ENCODE measurements at places on chromosomes 5 and 9.

GRCh38 chr9:98656511-98656910 is 52.2 kb downstream of the GABBR2 start:
- no peak for DNase-seq

DNA sequence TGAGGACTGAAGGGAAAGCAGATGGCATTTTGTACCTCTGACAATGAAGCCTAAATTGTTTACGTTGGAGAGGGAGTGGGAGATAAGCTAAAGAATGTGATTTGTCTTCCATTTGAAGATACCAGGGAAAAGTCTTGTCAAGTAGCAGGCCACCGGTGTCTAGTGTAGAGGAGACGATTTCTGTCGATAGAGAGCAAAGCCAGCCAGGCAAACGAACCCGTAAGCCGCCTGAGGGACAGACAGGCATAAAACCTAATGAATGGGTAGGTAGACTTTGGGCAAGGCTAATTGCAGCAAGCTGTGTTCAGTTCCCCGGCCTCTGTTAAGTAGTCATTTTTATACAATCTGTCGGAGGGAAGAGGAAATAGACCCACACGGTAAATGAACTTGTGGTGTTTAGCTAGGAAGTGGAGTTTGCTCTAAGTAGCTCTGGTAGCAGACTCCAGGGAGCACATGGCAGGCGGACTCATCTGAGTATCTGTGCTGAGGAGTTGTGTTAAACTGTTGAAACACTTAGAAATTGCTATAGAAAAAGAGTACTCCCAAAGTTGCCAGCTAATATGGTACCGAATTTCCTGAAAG is 28.8 kb downstream of the SMARCA2 start:
- no peak for DNase-seq

- DNase-seq = no peak
Measured at GRCh38 chr9:14941501-14942405, 31.5 kb upstream of the FREM1 start.

DNA sequence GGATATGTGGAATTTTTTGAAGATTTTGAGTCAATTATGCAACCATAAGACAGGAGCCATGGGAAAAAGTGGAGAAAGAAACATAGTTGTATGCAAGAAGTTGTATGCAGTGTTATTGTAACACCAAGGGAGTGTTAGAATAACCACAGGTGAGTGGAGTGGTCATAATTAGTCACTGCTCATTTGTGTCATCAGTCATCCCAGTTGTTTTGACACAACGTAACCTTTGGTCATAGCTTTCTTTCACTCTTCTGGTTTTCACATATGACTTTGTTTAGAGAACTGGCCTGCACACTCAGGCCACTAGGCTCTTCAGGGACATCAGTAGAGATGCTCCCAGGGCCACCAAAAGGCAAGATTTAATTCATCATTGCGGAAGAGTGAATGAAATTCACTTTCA is 158.7 kb upstream of the HMHB1 start:
- DNase-seq = no peak

DNA sequence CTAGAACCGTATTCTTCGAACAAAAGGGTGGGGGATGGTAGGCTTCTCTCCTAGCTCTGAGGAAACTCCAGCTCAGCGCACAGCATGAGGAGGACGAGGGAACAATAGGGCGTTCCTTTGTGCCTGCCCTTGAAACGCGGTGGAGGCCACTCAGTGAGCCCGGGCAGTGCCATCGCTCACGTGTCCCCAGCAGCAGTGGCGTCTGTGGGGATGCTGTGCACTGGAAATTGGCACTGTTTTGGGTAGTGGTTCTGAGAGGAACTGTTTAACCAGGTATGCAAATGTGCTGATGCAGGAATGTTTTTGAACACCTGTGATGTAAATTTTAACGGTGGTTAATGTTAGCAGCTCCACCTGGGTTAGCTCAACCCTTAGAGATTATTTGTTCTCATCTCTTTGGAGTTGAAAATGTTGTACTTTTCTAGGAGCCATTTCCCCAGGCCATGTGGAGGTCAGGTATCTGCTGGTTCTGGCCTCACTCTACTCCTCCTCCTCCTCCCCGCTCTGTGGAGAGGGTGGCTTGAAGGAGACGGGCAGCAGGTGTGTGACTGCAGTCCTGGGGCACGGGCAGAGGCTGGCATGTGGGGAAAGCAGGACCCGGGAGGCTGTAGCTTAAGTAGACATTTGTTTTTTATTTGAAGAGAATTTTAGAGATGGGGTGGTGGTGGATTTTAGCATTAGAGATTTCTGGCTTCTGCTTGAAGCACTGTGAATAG is 48.3 kb downstream of the EHMT1 start:
- DNase-seq = no peak

DNA sequence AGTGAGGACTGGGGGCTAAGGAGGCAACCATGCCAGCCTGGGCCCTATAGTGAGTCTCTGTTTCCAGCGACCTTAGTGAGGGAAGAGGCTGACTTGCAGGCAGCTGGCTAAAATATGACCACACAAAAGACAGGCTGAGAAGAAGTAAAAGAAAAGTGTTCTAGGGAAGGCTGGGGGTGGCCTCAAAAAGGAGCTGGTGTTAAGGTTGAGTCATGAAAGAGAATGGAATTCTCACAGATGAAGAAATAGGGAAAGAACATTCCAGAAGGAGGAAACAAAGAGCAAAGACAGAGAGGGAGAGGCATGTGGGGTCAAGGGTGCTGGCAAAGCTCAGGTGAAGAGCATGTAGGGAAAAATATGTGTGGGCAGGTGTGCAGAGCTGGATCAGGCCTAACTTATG is 302.7 kb upstream of the RFX3 start:
- DNase-seq = peak; percentile 68

GRCh38 chr9:6216002-6216401 is 395 bp downstream of the IL33 start:
- DNase-seq = no peak

DNA sequence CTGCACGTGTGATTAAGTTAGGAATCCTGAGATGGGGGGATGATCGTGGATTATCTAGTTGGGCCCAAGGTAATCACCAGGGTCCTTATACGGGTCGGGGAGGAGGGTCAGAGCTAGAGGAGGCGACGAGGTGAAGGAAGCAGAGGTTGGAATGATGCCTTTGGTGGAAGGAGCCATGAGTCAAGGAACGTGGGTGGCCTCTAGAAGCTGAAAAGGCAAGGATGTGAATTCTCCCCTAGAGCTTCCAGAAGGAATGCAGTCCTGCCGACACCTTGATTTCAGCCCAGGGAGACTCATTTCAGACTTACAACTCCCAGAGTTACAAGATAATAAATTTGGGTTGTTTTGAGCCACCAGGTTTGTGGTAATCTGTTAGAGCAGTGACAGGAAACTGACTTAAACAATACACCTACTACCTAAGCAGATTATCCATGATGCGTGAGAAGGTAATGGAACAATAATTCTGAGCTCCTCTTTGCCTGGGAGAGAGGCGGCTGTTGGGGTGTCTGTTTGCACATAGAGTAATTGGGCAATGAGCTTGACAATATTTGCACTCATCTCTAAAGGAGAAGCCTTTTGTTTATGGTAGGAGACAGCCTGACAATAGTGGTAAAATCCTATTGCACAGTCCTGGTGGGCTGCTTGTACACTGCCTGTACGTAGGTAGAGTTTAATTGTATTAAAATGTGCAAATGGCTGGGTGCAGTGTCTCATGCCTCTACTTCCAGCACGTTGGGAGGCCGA is 129.3 kb upstream of the IER5L start:
- DNase-seq = no peak

- no peak for DNase-seq
Measured at GRCh38 chr5:90226433-90227099, 183.0 kb downstream of the CETN3 start.

GRCh38 chr9:128121924-128122808 is 5.4 kb downstream of the PTGES2 start:
- no peak for DNase-seq

- no peak for DNase-seq
Measured at GRCh38 chr9:137614631-137615386, 4.0 kb upstream of the EHMT1 start.

- DNase-seq = peak; percentile 67
Measured at GRCh38 chr9:137067860-137068538, 2.4 kb downstream of the SAPCD2 start.

DNA sequence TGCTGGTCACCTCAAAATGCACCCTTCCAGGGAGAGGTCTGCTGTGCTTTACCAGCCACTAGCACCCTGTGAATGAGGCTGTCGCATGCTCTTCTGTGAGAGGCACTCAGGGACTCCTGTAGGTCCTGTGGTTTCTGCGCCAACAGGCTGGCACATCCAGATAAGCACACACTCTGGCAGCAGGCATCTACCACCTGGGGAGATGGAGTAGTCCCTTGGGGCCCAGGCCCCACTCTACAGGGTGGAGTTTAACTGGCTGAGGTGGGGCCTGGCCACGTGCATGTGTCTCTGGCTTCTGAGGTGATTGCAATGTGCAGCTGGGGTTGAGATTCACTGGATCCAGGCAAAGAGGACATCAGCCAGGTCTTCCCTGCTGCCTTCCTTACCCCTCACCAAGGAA is 32.3 kb downstream of the TMEM174 start:
- DNase-seq = no peak

Data from iris pigment epithelial cell (primary cell).